ENCODE measurements at places on chromosomes 5 and 9. TPM values are rescaled to one million over a fixed set of nuclear protein-coding genes. Genes with fewer than 3 reads are reported as not detected.

Gene SLC22A4
- total RNA-seq, result 4.8 TPM

Gene PRXL2C
- 13.6 TPM for total RNA-seq

Gene CTSL
- total RNA-seq, result 861 TPM

Gene TTC16
- not detected for total RNA-seq

Gene GPR151
- not detected for total RNA-seq

Gene RELL2
- total RNA-seq, result 3.7 TPM

Gene DMGDH
- total RNA-seq, result not detected

Gene INSL6
- not detected for total RNA-seq

Gene NOXA1
- 1.7 TPM for total RNA-seq

Gene RAPGEF1
- 49.5 TPM for total RNA-seq

Gene ATP10B
- total RNA-seq, result not detected

Gene GMCL2
- not detected for total RNA-seq

Gene BARHL1
- total RNA-seq, result not detected

Gene SPATA31D4
- not detected for total RNA-seq

Gene PCDHGA11
- total RNA-seq, result 0.06 TPM

Gene PDZD2
- not detected for total RNA-seq

Gene PALM2AKAP2
- 0.49 TPM for total RNA-seq

Gene CDX1
- not detected for total RNA-seq

Gene LYRM7
- total RNA-seq, result 4.8 TPM

Gene CD274
- 2.0 TPM for total RNA-seq

Gene C5orf46
- not detected for total RNA-seq

Gene CCDC192
- total RNA-seq, result not detected

Gene SPATA9
- total RNA-seq, result not detected

Gene FAM120AOS
- 51.7 TPM for total RNA-seq
